Cardiac fibroblast (primary cell): ENCODE measurements at places on chromosomes 6 and 20.

DNA sequence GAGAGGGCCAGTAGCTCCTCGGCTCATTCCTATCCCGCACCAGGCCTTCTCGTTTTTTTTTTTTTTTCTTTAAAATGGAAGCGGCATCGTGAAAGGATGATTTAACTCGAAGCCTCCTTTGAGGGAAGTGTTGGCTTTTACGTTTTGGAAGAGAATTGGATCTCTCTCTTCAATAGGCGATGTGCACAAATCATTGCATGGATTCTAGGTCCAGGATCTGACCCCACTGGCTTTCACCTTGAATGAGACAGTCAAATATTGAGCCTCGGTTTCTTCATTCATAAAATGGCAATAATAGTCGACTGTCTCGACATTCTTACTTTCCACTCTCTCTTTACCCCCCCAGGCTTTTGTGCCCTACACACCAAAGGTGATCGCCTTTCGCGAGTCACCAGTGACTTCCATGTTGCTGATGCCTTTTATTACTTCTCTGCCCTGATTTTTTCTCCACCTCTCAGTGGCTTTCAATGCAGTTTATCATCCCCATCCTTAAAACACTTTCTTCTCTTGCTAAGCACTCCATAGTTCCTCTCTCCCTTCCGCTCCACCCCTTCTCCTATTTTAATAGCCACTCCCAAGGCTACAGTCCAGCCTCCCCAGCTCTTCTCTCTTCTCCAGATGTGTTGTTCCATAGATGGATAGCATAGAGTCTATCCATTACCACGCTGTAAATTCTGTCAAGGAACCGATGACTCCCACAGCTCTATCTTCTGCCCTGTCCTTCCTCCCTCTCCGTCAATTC is 473 bp upstream of the DTNBP1 start:
- DNase-seq: no peak

DNA sequence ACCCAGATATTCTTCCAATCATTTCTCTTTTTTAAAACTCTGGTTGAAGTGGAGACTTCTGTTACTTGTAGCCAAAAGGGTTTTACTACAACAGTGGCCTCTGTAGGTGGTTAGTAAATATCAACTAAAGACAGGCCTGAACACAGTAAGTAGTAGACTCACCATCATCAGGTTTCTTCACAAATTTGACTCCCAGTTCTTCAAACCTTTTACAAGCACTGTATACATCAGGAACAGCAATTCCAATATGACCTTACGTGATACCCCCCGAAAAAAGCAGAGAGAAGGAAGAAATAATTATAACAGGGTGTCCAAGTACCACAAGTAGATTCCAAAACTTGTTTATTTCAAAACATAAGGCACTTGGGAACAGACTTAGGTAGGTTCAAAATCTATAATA is 21.1 kb downstream of the GLO1 start:
- DNase-seq: no peak

DNA sequence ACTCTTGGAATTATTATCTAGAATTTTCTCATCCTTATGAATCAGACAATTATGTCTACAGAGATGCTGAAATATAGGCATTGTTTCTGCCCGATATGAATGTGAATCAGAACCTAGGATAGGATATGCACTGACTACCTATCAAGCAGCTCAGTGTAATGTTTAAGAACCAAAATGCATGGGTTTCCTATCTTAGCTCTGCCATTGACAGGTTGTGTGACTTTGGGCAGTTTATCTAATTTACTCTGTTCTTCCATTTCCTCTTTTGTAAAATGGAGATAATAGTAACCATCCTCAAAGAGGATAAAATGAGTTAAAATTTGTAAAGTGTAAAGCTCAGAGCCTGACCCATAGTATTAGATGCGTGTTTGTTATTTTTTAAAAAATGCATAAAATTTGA is 10.2 kb upstream of the AIG1 start:
- no peak for DNase-seq

- DNase-seq: no peak
Measured at GRCh38 chr6:142558786-142559185, 257.0 kb downstream of the ADGRG6 start.

GRCh38 chr20:59935457-59936185 is 2.2 kb upstream of the SYCP2 start:
- DNase-seq: no peak
